ENCODE measurements at places on chromosomes 5 and 9. TPM values are rescaled to one million over a fixed set of nuclear protein-coding genes. Genes with fewer than 3 reads are reported as not detected.
A peak's percentile ranks its signal among the peaks of the same experiment; 100 is the strongest.

Gene ABCA1
- total RNA-seq, result 75.3 TPM

Gene PAEP
- not detected for total RNA-seq

Gene CCNI2
- total RNA-seq, result 0.92 TPM

Gene PRRX2
- 2.6 TPM for total RNA-seq

- no peak for DNase-seq
Measured at GRCh38 chr5:168423478-168423877, 62.8 kb upstream of the RARS1 start.

GRCh38 chr5:109853377-109853776 is 163.7 kb downstream of the MAN2A1 start:
- peak; percentile 16 for DNase-seq

All from stomach (tissue), 19 donors.